ENCODE measurements at places on chromosomes 7 and 10.

- DNase-seq, result no peak
These were observed 35.5 kb upstream of the PPIF start for GRCh38 chr10:79311581-79312407.

- DNase-seq, result no peak
These were observed 27.9 kb upstream of the SH2B2 start for GRCh38 chr7:102258749-102259107.

GRCh38 chr10:80070057-80070456, 8.4 kb upstream of the TMEM254 start:
- DNase-seq, result no peak

- DNase-seq, result no peak
These were observed 120.7 kb downstream of the PIP4K2A start for GRCh38 chr10:22593636-22594198.

- no peak for DNase-seq
These were observed 18.5 kb upstream of the NPFFR1 start for GRCh38 chr10:70302292-70302691.

DNA sequence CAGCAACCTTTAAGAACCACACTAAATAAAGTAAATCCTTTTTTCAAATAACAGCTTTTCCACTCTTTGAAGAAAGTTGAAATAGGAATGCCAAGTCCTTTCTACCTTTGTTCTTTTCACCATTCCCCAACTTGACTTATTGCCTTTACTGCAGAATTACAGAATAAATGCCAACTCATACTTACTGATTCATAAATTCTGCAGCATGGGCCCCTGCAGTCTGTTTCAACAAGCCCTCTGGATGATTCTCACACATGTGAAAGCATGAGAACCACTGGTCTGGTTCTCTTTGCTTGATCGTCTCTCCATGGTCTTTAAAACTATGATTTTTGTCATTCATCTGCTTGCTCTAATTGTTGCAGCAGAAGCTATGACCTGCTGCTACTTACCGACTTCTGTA, 56.1 kb downstream of the HACD1 start:
- DNase-seq, result no peak

DNA sequence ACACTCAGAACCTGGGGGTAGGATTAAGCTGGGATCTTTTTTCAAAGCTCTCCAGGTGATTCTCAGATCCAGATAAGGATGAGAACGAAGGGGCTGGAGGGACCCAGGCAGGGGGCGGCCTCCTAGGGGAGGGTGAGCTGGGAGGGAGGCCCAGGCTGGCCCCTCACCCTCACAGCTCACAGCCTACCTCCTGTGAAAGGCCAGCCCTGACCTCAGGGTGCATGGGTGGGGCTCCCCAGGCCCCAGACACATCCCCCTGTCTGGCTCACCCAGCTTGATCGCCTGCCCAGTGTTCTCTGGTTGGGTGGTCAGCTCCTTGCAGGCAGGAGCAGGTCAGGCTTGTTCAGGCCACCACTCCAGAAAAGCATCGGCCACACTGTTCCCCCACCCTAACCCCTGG, 24.3 kb downstream of the CTBP2 start:
- DNase-seq, result no peak

DNA sequence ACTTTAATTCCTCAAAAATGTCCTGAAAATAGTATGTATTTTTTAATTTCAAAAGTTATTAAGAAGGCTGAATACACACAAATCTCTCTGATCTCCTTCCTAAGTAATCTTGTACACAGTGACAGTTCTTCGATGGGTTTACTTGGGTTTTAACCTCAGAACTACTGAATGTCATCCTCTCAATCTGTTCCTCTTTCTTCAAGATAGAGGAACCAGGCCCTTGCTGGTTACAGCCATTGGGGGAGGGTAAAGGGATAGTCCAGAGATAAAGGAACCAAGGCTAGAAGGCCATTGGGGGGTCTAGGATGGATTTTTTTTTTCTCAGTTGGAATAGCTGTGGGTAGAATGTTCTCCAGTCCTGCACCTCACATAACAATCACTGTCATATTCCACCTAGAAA, 224.9 kb downstream of the SKIDA1 start:
- no peak for DNase-seq

GRCh38 chr10:6598679-6599078, 18.6 kb upstream of the PRKCQ start:
- DNase-seq, result no peak

DNA sequence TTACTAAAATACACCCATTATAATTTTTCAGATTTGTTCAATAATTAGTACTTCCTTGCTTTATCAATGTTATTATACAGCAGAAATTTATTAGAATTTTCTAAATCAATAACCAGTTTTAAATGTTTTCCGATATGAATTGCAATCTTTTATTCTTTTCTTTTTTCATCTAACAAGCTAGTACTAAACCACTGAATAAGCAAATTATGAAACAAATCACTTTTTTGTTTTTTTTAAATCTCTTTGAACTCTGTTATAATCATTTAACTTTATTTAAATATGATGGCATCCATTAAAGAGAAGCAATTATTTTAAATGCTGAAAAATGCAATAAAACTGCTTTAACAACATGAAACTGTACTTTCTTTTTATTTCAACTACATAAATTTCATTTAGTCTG, 59.7 kb downstream of the HYCC1 start:
- no peak for DNase-seq

DNA sequence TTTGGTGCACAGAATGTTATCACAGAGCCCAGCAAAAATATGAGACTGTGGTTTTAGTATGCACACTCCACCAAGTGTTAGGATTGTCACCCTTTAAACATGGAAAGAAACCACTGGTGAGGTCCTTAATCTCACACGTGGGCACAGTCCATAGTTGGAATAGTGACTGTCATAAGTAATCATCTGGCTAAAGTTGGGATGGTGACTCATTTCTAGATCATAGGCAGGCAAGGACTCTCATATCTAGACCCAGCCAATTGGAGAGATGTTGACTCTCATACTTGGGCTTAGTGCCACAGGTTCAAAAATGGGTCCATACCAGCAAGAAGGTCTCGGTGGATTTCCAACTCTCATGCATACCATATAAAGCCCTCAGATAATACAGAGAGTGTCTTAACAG, 39.6 kb upstream of the ZNF680 start:
- DNase-seq, result no peak

DNA sequence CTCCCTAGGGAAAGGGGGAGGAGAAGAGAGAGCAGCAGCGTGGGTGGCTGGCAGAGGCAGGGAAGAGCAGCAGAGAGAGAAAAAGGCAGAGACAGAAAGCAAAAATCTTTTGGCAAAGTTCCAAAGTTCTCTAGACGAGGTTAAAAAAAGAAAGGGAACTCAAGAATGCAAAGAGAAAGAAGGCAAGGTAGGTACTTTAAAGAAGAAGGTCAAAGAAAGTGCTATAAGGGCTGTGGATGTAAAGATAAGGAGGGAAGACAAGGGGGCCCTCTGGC, 20.2 kb upstream of the OPTN start:
- DNase-seq, result no peak

GRCh38 chr10:29668628-29669027, 33.9 kb upstream of the SVIL start:
- DNase-seq, result no peak

- no peak for DNase-seq
These were observed 206.0 kb downstream of the ZMYND11 start for GRCh38 chr10:341081-341740.

- DNase-seq, result no peak
These were observed 138.2 kb upstream of the ADO start for GRCh38 chr10:62666275-62666674.

DNA sequence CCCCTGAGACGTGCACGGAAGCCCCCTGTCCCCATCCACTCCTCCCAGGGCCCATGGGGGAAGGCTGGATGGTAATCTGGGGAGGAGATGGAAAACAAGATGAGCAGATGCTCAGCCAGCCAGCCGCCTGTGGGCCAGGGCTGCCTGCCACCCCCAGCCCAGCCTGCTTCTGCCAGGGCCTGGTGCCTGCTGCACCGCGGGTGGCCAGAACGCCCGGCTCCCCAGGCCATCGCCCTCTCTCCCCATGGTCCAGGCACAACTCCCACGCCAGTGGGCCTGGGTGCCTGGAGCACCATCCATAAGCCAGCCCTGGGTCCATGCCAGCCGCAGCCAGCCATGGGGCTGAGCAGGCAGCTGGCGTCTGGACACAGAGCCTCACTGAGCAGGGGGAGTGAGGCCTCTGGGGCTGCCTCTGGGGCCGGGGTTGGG, 57.2 kb upstream of the ELN start:
- DNase-seq, result no peak

DNA sequence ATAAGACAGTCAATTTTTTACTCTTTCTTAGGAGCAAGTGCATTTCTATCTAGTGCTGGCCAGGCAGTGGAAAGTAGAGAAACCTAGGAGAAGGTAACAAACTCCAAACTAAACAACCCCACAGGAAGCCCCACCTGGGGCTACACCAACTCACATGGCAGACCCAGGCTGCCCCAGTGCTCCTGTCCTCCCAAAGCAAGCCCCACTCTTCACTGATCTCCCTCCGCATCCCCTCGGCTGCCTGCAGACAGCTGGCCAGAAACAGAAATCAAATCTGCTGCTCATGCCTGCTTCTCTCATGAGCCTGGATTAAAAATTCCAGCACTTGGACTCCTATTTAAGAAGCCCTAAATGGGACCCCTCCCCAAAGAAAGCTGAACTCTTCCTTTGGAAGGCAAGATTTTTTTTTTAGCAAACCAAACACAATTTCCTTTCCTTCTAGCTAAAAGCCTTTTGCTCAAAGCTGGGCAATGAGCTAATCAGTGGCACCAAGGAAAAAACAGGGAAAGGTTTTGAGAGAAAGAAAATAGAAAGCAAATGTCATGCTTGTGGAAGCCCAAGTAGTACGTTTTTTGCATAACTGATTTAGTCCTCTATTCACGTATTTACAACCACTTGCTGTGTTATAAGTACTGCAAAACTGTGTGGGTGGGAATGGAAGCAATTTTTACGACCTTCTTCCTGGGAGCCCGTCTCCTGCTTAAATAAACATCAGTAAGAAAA, 10.8 kb downstream of the PDE1C start:
- no peak for DNase-seq

GRCh38 chr7:44538798-44539668, 2.1 kb downstream of the NPC1L1 start:
- no peak for DNase-seq

- DNase-seq, result no peak
These were observed 51.5 kb upstream of the OSBPL3 start for GRCh38 chr7:25031432-25031831.

DNA sequence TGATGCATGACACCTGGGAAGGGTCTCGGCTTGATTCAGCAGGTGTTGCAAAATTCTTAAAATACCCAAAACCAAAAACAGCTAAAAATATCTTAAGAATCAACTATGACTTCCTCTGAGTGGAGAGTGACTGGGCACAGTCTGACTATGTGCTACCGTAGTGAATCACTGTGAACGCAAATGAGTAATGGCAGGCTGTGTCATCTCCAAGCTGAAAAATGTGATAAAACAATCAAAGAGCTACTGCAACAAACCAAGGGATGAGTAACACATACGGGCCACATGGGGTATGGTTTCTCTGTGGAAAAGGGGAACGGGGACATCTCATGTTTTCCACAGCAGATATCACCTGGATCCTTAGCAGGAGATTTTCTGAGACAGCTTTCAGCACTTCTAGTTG, 127.5 kb downstream of the ABCA13 start:
- DNase-seq, result no peak

- no peak for DNase-seq
These were observed 147.0 kb upstream of the CELF2 start for GRCh38 chr10:10870523-10871241.
